ENCODE measurements at places on chromosomes 7 and 10. TPM values are rescaled to one million over a fixed set of nuclear protein-coding genes. Genes with fewer than 3 reads are reported as not detected.

Gene CYP2C19
- 0.08 TPM for polyA plus RNA-seq

GRCh38 chr7:105782391-105783042 lies 93.9 kb downstream of the ATXN7L1 start:
- no peak for DNase-seq
- no peaks in the 10 kb centered on the region for H3K4me1 ChIP-seq
- no peaks in the 10 kb centered on the region for H3K27me3 ChIP-seq

- H3K4me3 ChIP-seq, result no peak overlapping the region
- H3K27ac ChIP-seq, result peak overlapping the region; percentile 40
- H3K36me3 ChIP-seq, result peaks cover 11% of the 10 kb centered on the region
- H3K27me3 ChIP-seq, result no peaks in the 10 kb centered on the region
These were observed 31.6 kb downstream of the PPIF start for GRCh38 chr10:79378647-79379511.

Gene IGFBP3
- polyA plus RNA-seq, result 27.9 TPM

DNA sequence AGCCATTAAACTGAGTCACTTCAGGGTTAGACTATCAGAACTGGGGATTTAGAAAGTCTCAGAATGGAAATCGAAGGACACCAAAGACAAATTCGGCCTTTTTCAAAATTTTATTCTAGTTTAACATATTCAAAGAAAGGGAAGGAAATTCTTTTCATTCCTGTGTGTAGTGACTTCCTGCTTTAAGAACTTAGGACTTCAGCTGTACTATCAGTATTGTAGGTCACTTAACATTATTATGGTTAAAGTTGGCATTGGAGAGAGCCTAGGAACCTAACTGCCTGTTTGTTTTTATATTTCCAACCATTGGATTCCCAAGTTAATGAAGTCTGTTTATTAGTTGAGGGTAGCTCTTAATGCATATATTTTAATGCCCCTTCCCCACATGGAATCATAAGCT lies 63.7 kb downstream of the PTEN start:
- H3K27ac ChIP-seq, result no peak overlapping the region
- no peaks in the 10 kb centered on the region for H3K4me1 ChIP-seq
- H3K36me3 ChIP-seq, result no peaks in the 10 kb centered on the region
- H3K27me3 ChIP-seq, result no peaks in the 10 kb centered on the region
- H3K4me3 ChIP-seq, result no peak overlapping the region

DNA sequence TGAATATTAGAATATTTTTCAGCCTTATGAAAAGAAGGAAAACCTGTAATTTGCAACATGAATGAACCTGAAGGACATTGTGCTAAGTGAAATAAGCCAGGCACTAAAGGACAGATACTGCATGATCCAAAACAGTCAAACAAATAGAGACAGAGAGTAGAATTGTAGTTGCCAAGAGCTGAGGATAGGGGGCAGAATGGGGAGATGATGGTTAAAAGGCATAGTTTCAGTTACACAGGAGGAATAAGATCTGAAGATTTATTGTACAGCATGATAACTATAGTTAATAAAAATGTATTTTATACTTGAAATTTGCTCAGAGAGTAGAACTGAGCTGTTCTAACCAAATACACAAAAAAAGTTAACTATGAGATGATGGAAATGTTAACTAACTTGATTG lies 149.0 kb upstream of the TMEM106B start:
- no peaks in the 10 kb centered on the region for H3K27me3 ChIP-seq
- H3K27ac ChIP-seq, result no peak overlapping the region
- H3K4me1 ChIP-seq, result no peaks in the 10 kb centered on the region
- no peak overlapping the region for H3K4me3 ChIP-seq
- DNase-seq, result no peak
- no peaks in the 10 kb centered on the region for H3K36me3 ChIP-seq

Gene ST8SIA6
- 9.2 TPM for polyA plus RNA-seq
